ENCODE measurements at places on chromosomes 2 and 18.

GRCh38 chr2:106885971-106886915, at the start of gene ST6GAL2:
Gene ST6GAL2 (minus strand): TSS chr2:106886167. CDS start chr2:106843977, 42,190 bp downstream.
- DNase-seq: peak; percentile 80

DNA sequence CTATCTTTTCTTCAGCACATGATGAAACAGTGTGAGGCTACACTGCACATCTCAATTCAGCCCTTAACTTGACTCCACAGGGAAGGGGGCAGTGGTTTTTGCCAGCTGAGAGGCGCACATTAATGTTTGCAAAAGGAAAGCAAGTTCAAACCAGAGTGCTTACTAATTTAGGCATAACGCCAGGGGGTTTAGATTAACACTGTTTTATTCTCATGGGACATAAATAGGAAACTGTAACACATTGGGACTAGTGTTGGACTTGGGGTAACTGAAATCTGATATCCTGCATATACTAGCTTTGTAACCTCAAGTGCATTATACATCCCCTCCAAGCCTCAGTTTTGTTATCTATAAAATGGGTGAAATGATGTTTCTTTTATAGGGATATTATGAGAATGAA, 821.2 kb upstream of the ID2 start:
- DNase-seq: no peak

- no peak for DNase-seq
These were observed 74.6 kb upstream of the ZNF804A start for GRCh38 chr2:184523732-184524131.

DNA sequence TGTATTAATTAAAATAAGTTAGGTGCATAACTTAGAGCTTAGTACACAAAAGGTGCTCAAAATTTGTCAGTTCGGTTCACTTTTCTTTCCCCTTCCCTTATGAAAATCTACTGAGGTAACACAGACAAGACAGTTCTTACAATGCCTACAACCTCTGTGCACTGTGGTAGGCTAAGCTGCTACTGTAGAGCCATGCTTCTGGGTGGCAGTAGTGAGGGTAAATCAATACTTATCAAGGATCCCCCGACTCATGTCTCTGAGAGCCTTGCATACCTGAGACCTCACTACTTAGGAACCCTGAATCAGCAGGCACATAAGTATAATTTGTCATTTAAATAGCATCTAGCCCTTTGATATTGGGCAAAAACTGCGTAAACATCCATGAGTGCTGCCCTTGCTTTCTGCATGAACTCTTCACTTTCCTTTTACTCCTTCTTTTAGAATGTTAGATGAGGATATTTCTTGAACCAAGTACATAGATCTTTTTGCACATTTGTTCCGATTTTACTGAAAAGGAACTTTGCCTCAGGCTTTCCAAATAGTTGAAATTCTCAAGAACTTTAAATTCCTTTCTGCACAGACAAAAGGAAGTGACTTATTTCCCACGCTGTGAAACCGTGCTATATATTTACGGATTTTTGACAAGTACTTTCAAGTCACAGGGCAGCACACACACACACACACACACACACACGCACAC, 234.4 kb downstream of the TRIB2 start:
- no peak for DNase-seq

- no peak for DNase-seq
These were observed 10.6 kb upstream of the ATG16L1 start for GRCh38 chr2:233240897-233241296.

- no peak for DNase-seq
These were observed 123.0 kb downstream of the MAP4K4 start for GRCh38 chr2:101820519-101820918.

DNA sequence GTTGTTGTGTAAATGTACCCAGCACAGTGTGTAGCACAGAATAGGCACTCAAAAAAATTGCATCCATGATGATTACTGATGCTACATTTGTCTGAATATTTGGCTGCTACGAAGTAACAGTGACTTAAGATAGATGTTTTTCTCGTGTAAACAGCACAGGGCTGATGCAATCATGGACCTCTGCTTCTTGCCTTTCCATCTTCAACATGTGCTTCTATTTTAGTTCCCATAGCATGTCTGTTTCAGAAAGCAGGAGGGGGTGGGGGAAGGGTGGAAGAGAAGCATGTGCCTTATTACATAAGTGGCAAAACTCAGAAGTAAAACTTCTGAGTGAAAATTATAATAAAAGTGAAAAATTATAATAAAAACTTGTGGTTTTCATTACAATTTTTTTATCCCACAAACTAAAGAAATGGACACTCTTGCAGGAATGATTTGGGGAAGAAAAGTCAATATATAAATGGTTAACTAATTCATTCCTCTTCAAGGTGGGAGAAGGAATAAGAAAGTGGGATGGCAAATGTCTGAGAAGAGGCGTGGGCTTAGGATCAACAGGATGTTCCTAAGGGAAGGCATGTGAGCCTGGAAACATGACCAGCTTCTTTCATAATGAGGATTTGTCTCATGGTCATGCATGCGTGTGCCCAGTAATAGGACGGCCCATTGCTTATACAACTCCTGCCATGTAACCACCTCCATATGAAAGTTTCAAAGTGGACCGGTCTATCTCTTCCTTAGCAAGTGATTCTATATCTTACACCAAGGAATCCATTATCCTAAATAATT, 27.2 kb downstream of the CCBE1 start:
- no peak for DNase-seq

GRCh38 chr18:49685231-49685942, 123.5 kb downstream of the LIPG start:
- no peak for DNase-seq

DNA sequence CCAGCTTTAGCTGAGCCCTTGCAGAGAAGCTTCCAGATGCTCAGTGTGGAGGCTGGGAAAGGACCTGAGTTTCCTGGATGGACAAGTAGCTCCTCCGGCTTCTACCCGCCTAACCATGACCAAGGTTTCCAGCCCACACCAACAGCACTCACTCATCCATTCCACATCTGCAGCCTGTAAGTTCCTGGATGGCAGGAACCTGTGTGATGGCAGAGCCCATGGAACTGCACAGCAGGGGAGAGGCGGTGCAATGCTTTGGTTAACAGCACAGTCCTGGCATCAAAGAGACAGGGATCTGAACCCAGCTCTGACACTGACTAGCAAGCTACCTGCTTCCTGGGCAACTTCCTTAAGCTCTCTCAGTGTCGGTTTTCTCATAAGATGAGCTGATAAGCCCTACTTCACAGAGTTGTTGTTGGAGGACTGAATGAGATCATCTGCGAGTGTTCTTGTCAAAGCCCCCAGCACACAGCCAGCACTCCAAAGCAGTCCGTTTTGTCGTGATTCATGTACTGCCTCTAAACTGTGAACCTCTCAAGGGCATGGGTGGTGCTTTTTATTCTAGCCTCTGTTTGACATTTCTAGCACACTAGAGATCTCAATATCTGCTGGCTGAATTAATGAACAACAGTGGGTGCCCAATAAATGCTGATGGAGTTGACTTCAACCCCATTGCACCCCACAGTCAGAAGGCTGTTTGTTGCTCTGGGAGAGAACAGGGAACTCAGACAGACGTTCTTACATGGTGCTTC, 41.6 kb upstream of the OTOF start:
- DNase-seq: no peak

DNA sequence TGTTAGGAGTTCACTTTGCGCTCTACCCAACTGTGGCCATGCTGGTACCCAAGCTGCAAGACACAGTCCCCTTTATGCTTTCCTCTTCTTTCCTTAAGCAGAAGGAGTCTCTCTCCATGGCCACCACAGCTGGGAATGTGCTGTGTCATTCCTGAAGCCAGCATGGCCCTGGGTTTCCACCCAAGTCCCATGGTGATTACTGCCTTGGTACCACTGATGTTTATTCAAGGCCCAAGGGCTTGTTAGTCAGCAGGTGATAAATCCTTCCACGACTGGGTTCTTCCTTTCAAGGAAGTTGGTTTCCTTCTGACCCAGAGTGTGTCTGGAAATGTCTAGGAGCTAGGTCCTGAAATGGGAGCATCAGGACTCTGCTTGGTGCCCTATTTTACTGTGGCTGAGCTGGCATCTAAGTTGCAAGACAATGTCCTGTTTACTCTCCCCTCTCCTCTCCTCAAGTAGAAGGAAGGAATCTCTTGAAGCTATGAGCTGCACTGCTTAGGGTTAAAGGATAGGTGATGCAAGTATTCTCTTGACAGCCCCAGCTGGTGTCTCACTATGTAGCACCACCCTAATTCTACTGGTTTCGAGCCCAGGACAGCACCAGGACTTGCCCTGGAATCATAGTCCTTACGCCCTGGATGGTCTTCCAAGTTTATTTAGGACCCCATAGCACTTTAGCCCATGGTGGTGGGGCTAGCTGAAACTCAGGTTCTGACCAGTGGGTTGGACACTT, 18.7 kb upstream of the NUP35 start:
- DNase-seq: no peak

DNA sequence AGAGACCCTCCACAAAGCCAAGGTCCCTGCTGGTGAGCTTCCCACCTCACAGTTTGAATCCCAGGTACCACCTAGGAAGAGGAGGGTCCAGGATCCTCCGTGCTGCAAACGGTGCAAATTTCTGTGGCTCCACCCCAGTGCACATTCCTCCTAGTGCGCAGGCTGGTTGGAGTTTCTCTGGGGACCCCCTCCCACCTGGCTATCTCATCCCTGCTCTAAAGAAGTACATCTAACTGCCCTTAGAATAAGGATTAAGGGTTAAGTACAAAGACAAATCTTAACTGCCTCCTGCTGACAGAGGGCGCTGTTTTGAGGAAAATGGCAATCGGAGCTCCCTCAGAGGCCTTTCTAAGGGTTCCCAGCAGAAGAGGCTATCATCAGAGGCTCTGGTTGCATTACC, 109.6 kb upstream of the FSIP2 start:
- no peak for DNase-seq

- DNase-seq: no peak
These were observed 5.1 kb upstream of the PTPRM start for GRCh38 chr18:7561909-7562460.

- no peak for DNase-seq
These were observed 615.8 kb upstream of the SALL3 start for GRCh38 chr18:78363556-78364387.

- DNase-seq: no peak
These were observed 60.8 kb downstream of the LIMS1 start for GRCh38 chr2:108594982-108595464.

DNA sequence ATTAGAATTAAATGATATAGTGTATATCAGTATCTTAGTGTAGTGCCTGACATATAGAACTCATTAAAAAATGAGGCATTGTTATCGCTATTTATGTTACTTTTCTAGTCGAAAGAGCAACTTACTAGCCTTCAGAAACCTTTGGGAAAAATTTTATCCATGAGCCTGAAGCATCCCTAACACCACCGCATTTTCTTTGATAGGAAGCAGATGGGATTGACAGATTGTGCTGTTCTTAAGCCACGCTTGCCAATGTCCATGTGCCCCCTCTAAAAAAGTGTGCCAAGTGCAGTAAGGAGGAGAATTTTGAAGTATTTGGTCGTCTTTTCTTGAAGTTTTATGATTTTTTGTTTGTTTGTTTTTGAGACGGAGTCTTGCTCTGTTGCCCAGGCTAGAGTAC, 29.1 kb downstream of the PPM1B start:
- DNase-seq: no peak

DNA sequence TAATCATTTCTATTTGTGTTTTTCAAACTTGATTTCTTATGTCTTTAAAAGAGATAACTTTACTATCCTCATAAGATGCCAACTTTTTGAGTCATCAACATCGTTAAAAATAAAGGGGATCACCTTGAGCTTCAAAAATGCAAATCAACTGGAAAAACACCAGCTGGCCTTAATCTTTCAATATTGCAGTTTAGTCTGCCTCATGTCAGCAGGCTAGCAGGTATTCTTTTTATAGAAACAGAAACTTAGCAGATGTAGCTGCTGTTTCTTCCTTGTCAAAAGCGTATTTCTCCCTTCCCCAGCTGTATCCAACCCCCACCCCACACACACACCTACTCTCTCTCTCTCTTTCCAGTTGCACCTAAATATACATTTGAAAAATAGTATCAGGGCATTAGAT, 154.1 kb upstream of the ZNF804A start:
- DNase-seq: no peak

GRCh38 chr2:152635635-152636298, 81.5 kb downstream of the PRPF40A start:
- no peak for DNase-seq

GRCh38 chr2:53200072-53200471, 567.5 kb upstream of the CHAC2 start:
- DNase-seq: no peak

DNA sequence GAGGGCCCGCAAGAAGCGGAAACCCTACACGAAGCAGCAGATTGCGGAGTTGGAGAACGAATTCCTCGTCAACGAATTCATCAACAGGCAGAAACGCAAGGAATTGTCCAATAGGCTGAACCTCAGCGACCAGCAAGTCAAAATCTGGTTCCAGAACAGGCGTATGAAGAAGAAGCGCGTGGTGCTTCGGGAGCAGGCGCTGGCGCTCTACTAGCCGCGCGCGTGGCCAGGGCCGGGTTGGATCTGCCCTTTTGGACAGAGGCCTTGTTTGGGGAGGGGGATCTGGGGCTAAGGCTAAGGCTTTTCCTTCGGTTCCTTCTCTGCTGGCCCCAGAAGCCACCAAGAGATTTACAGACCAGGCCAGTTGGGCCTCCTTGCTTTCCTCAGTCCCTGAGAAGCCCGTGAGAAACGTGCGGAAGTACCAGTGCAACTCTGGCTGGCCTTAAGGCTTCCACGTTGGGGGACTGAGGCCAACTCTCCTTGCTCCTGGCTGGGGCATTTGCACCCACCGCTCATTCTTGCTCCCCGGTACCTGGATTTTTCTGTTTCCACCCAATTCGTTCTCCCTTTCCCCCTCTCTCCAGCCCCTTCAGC, 1.0 kb downstream of the HOXD12 start:
- DNase-seq: no peak

DNA sequence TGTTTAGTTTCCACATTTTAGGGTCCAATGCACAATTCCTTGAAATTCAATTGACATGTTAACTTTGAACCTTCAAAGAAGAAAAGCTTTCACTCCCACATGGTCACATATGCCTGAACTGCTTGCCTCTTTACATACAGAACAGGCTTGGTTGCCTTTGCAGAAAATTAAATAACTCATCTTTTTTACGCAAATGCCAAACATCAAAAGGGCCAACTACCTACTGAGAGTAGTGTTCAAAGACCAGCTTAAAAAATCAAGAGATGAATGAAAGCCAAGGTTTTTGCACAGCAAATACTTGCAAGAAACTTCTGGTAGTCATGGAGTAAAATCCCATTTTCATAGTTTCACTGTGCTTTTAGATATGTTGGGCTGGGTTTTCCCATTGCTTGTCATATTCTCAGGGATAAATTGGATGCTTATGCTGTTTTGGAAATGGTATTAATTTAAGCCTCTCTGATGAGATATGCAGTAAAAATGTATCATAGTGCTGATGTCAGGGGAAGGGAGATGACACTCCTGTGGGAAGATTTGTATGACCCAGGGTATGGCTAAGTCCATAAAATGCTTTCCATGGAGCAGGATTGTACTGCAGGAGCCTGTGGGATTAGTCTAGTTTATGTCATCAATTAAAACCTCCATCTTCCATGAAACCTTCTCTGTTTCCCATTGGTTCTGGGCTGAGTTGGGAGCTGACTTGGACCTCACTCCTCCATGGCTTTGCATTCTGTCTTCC, 60.6 kb upstream of the DARS1 start:
- DNase-seq: no peak

- no peak for DNase-seq
These were observed 913 bp downstream of the RNF152 start for GRCh38 chr18:61891894-61892293.

GRCh38 chr2:183455056-183455455, 330.8 kb downstream of the NUP35 start:
- no peak for DNase-seq

Data from coronary artery (tissue), 2 donors.